NCI-H1092 (cell line): ENCODE measurements at places on chromosomes 12 and 14.
A peak's percentile ranks its signal among the peaks of the same experiment; 100 is the strongest.

- DNase-seq = peak; percentile 61
Measured at GRCh38 chr14:37903343-37904191, 304.1 kb upstream of the SSTR1 start.

- no peak for DNase-seq
Measured at GRCh38 chr14:22448035-22448904, 140.8 kb downstream of the DAD1 start.

DNA sequence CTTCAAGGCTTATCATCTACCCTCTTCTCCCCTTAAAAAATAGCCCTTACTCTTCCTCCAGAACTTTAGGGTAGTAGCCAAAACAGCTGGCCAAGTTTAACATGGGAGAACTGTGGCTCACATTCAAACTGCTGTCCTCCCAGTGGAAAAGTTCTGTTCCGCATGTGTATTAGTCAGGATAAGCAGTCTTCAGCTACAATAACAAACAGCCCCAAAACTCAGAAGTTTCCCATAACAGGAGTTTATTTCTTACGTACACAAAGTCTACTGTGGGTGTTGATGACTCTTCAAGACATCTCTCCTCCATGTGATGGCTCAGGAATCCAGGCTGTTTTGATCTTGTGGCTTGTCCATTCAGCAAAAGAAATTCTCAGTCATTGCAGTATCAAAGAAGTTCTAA is 35.5 kb downstream of the MYO1H start:
- DNase-seq = no peak

DNA sequence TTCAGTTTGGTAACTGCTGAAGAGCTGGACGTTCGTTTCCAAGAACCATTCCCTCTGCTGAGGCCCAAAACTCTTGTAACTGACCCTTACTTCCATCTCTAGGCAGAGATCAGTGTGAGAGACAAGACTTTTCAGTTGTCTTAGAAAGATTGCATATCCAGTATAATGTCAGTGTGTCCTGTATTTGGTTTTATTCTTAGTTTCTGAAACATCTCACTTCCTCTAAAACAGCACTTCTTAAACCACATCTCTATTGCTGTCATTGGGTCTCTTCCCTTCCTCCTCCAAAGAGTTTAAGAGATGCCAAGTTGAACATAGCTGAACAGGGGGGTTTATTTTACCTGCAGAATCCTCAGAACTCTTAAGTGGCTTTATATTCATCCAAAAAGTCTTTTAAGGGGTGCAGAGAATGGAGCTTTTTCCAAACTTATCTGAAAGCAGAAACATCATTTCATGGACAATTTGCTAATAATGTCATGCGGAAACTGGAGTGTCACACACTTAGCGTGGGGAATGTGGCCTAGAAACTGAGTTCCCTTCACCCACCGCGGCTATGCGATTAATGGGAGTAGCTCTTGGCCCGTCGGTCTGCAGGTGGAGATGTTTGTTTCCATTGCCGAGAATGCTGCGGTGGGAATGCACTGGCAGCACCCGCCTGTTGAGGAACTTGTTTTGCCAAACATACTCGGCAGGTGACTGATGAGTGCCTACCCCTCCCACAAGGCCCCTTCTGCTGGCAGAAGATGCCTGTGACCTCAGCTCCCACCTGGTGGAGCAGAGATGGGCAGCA is 148.2 kb downstream of the ADGRD1 start:
- DNase-seq = no peak

DNA sequence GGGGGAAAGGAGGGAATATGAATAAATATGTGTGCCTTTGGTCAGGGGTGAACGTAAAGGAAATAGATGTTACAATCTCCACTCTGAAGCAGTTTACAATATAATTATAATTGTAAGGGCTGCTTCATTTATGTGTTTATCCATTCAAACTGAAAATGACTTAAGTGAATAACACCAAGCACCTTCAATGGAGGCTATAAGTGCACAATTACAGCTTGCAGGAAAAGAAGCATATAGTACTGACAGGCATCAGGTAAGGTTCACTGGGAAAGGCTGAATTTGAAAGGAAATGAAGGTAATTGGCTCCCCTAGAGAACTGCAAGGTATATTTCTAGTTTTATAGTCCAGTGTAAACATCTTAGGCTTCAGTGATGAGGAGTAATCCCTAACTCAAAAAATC is 192.7 kb downstream of the STXBP6 start:
- no peak for DNase-seq

GRCh38 chr12:1634590-1635191 is 5.7 kb downstream of the WNT5B start:
- DNase-seq = peak; percentile 68

GRCh38 chr12:81668475-81668874 is 90.7 kb downstream of the PPFIA2 start:
- DNase-seq = no peak

DNA sequence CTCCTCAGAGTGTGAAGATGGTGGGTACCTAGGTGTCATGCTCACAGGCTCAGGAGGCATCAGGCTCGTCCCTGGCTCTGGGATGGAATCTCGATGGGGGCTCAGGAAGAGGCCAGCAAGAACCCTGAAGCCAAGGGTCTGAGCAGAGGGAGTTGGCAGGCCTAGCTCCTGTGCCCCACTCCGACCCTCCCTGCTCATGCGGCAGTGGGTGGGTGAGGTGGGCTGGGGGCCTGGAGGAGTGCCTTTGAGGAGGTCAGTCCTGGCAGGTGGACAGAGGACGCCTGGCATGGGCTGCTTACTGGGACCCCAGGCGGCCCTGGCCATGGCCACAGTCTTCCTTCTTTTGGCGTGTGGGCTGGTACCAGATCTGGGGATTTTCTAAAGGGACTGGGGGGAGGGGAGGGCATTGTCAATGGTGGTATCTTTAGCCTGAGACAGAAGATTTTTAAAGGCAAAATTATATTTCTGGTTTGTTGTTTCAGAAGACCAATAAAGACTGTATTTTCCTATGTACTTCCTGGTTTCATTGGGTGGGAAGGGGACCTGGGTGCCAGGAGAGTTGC is 16.0 kb downstream of the LRTM2 start:
- no peak for DNase-seq

DNA sequence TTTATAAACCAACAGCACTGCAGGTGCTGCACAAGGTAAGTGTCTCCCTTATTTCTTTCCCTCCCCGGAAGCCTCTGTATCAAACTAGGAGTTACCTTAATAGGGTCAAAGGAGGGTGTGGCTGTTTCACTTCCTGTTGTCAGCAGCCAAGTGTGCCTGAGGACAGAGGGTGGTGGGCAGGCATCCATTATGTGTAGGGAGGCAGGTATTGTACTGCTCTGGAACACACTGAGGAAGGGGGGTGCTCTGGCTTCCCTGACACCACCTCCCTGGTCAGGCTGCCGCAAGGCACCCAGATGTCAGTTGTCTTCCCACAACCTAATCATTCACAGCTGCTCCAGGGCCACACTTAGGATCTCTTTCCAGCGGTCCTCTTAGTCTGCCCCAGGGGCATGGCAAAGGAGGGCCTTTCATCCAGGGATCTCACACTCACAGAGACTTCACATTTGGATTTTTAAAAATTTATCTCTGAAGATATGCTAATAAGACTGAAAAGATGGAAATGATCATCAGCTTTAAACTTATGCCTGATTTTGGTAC is 132.0 kb upstream of the ARHGAP5 start:
- DNase-seq = no peak

GRCh38 chr14:98953551-98954348 is 318.2 kb downstream of the BCL11B start:
- no peak for DNase-seq

DNA sequence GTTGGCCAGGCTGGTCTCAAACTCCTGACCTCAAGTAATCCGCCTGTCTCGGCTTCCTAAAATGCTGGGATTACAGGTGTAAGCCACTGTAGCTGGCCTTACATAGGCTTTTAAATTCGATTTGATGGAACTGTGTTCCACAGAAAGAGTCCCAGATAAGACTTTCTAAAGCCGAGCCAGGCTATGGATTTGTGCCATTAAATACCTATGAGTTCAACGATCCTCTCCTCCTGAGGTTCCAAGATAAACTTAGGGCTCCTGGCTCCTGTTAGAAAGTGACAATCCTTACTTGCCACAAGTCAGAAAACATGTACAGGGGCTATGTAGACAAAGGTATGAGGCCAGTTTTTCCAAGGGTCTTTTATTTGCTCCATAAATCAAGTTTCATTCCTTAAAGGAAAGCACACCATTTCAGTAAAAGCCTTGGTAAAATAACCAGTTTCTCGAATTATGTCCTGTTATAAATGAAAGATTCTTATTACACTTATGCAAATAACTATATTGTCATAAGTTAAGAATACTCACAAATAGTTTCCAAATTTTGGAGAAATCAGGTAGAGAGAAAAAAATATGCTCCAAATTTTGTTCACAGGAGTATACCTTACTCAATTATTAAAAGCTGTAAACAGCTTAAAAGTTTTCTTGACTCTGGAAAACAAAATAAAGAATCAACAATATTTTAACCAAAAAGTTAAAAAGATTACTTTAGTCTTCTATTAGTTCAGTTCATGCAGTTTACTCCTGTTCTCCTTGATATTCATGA is 36.1 kb upstream of the LRRK2 start:
- no peak for DNase-seq

- DNase-seq = no peak
Measured at GRCh38 chr14:97267509-97267908, 470.3 kb downstream of the VRK1 start.

DNA sequence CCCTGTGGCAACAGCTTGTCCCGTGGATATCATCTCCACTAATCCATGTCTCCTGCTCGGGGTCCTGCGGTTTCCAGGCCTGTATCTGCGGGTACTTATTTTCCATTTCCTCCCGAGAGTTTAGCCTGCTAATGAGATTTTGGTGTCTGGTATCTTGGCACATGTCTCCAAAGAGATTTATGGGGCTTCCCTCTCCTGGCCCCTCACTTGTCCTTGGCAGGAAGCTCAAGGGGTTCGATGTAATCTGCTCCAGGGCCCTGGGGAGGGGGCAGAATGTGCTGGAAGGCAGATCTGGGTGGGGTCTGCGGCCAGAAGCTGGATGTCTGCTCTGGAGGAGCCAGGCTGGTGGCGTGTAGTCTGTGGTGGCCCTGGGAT is 85.7 kb downstream of the KIF26A start:
- DNase-seq = no peak

DNA sequence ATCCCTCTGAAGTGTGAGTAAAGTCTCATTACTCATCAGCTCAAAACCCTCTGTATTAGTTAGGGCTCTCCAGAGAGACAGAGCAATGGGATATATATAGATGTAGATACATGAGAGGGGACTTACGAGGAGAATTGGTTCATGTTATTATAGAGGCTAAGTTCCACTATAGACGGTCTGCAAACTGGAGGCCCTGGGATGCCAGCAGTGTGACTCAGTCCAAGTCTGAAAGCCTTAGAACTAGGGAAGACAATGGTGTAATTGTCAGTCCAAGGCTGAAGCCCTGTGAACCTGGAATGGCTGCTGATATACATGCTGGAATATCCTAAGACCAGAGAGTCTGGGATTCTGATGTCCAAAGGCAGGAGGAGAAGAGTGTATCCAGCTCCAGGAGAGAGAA is 57.3 kb upstream of the CEP83 start:
- DNase-seq = no peak
